ENCODE measurements at places on chromosomes 13 and 19.

DNA sequence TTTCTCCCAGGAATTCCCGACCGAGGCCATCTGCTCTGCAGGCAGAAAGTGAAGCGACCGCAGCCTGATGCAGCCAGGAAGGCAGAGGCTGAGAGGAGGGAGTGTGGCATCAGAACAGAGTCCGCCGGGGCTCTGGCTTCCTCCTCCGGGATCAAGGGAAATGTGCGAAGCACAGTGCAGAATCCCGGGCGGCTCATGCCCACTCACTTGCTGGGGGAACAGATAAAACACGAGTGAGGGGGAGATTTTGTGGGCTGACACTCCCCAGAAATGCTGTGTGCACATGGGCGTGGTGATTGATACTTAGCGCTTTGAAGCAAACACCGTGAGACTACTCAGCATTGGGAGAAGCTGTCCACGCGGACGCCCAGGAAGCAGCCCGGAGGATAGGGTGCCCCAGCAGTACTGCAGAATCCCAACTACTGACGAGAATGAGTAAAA is 75.3 kb upstream of the POMP start:
- DNase-seq, result no peak

DNA sequence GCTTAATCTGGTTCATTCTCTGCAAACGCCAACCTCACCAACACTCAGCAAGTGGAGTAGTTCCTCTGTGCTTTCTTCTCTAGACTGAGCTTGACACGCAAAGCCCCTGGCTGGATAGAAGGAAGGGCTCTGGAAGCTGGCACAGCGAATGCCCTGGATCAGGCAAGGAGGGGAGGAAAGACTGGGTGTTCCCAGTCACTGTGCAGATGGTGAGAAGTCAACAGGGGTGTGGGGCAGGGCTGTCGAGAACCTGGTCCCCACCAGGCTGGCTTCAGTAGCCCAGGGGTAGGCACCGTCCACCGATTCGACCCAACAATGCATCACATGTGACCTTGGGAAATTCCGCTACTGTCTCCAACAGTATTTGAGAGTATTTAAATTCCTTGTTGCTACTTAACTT is 65.5 kb downstream of the TSHZ3 start:
- no peak for DNase-seq

DNA sequence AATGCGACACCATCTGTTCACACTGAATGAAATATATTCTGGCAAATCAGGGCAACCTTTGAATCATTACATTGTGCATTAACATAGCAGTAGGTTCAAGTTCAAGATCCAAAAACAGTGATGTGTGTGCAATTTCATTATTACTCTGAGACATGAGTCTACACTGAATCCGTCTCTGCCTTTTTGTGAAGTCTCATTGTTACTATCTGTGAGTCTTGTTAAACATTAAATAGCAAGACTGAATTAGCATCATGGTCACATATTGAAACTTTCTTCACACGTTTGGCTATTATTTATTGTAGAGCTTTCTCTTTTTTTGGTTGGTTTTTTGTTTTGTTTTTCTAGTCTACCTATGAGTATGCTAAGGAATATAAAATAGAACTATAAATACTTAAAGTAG is 117.1 kb upstream of the SLITRK5 start:
- no peak for DNase-seq

DNA sequence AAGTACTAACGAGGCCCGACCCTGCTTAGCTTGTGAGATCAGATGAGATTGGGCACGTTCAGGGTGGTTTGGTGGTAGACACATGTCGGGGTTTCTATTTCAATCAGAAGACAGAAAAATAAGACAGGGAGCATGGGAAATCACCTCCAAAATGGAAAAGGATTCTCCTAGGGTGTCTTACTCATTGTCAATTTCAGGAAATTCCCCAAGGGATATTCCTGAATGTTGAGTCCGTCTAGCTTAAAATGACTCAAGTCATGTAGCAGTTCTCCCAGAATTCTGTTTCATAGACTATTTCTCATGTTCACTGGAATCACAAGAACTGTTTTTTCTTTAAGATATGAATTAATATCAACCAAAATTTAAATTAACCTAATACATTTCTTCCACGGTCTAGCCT is 380.1 kb downstream of the EFNB2 start:
- no peak for DNase-seq

GRCh38 chr19:19207637-19208572 is 3.9 kb upstream of the NCAN start:
- no peak for DNase-seq

DNA sequence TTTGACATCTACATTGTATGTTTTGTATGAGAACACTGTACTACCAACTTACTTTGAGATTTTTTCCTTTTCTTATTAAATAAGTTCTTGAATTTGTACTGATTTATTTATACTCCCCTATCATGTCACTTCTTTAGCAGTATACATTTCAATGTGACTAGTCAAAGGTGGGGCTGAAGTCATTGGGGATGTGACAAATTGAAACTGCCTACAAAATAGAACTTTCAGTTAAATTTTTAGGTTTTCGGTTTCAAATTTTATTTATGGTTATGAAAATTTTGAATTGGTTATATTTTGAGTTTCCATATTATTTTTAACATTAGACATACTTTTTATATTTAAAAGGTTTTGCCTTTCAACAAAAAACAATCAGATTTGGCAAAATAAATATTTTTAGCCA is 221.6 kb downstream of the NBEA start:
- no peak for DNase-seq

DNA sequence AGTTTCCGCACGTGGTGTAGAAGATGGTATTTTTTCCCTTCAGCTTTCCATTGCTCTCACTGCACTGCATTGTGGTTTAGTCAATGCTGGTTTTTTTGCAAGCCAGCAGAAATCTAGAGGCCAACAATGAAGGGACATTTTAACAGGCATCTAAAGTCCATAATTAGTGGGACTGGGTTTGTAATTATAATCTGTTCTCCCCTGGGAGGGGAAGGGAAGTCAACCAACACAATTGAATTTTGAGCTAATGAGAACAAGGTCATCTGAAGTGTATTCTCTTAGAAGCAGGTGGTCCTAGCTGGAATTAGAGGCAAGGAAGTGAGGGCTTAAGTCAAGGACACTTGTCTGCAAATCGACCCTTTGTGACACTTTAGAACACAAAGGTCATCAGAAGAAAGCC is 156.4 kb downstream of the MYO16 start:
- DNase-seq, result no peak

GRCh38 chr19:7578127-7578526 is 17.5 kb upstream of the CAMSAP3 start:
- DNase-seq, result no peak

GRCh38 chr19:2732157-2732725 is 7.6 kb downstream of the SLC39A3 start:
- DNase-seq, result no peak

- no peak for DNase-seq
Measured at GRCh38 chr13:32538143-32538620, 413 bp downstream of the N4BP2L2 start.

DNA sequence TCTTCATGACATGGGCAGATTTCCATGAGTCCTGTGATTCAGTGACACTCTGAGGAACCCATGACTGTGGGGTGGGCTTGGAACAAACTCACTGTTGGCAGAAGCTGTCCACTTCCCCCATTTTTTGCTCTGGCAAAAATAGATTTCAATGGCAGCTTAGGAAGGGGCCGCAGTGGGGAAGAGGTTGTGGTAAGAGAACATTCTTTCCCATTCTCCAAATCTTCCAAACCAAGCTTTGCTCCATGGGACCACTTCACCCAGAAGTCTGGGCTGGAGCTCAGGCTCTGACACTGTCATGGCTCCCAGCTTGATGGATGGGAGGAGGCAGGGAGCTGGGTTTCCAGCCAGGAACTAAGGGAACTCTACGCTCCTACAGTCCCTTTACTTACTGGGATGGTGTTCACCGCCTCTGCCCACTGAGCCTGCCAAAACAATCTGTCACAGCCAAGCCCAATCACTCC is 24.9 kb upstream of the MEDAG start:
- no peak for DNase-seq

GRCh38 chr19:16446724-16447368 is 24.9 kb downstream of the EPS15L1 start:
- peak; percentile 70 for DNase-seq

DNA sequence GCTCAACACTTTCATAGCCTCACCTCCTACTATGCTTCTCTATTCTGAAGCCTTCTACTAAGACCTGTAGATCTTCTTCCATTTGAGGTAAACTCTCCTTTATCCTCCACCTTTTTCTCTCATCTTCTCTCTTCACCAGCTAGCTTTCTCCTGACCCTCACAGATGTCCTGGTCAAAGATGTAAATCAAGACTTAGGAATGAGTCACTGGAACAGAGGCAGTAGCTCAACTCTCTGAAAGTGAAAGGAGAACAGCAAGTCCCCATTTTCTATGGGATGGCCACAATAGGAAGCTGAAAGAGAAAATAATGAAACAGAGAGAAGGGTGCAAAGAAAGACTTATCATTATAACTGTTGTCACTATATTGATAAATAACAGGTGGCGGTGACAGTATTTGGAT is 86.1 kb upstream of the DOCK9 start:
- no peak for DNase-seq

- DNase-seq, result no peak
Measured at GRCh38 chr13:99320693-99321481, 13.7 kb upstream of the GPR183 start.

GRCh38 chr19:5155586-5156210 is 184.9 kb downstream of the PTPRS start:
- DNase-seq, result no peak

- DNase-seq, result no peak
Measured at GRCh38 chr19:861756-862580, 2.5 kb downstream of the CFD start.

DNA sequence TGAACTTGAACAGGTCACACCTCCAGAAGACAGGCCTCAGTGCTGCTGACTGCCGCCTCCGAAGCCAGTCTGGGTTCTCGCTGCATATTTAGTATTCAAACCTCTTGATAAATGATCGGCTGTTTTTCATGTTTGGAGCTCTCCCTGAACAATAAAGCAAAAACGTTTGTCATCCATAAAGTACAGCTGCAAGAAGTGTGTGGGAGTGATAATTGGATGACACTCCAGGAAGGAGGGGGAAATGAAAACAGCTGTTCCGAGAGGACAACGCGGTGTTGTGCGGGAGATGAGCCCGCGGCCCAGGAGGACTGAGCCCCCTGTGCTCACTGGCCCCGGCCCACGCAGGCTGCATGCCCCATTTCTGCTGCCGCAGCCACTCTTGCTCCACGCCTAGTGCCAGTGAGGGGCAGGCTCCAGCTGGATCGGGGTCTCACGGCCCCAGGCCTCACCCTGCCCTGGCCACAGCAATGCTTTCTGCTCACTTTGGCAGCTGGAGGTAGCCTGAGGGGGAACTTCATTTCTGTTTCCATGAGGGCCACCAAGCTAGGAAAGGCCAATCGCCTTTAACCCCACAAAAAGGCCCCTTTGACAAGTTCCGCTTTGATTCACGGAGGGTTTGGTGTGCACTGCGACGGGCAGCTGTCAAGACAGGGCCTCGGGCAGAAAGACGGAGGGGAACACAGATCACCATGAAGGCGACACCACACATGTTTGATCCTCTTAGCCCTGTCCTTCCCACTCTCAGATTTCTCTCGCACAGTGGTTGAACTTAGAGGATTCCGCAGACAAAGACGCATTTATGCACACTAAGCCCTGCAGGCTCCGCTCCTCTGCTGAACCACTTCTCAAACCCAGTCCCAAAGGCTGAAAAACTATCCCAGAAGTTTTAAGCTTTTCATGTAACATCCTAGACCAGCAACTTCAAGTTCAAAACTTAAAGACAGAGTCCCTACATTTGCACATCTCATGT is 537.6 kb downstream of the EFNB2 start:
- DNase-seq, result no peak

DNA sequence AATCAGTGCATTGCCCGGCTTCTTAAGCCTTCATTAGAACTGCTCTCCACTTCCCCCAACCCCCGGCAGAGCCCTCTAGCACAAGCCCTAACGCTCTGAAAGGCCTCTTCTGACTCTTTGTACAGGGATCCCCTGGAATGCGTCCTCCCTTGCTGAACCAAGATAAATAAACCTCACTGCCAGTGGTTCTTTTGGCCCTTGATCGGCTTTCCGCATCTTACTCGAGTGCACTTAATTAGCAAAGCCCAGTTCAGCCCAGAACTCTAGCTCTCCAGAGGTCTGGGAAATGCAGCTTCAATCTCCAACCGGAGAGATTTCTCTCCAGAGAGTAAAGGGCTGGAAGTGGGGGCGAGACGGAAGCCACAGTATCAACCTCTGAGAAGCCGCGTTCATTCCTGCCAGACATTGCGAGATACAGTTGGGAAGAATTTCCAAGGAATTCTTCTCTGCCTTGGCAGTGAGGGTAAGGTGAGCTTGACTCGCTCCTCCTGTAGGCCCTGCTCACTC is 8.7 kb upstream of the ZNF444 start:
- DNase-seq, result no peak

- no peak for DNase-seq
Measured at GRCh38 chr13:73278186-73278585, 219.4 kb downstream of the KLF5 start.

GRCh38 chr13:36057041-36057440 is 74.1 kb downstream of the DCLK1 start:
- DNase-seq, result no peak

DNA sequence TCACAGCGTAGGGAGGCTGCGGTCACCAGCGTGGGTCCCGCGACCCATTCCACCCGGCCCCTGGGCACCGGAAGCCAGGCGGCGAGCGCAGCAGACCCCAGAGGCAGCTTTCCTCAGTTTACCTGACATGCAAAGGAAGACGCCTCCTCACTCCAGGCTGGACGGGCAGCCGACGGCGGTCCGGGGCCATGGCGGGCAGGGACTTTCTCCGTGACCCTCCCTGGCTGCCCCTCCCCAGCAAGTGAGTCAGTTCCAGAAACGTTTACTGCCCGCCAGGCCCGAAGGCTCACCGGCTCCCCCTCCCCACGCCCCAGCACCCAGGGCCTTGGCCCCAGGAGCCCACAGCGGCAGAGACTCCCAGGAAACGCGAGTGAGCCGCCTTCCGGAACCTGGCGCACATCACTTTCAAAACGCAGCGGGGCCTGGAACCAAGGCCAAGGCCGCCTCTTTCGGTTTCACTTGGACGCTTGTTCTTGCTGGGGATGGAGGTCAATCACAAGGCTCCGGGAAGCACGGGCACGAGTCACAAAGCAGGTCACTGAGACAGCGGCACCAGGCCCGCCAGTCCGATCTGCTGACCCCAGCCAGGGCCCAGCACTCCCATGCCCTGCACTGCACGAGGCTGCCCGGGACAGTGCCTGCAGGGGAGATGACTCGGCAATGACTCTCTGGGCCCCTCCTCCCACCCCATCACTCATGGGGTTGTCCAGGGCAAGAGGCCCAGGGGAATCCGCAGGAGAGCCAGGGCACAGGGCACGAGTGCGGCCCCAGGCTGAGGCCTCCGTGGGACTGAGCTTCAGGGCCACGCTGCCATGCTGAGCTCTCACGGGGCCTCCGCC is 5.3 kb downstream of the SBNO2 start:
- DNase-seq, result no peak

All from GM12878 (cell line).